T-helper 2 cell (primary cell): ENCODE measurements at places on chromosomes 6 and 20.

GRCh38 chr6:138109042-138109997, 2.1 kb upstream of the PERP start:
- peak; percentile 31 for DNase-seq

DNA sequence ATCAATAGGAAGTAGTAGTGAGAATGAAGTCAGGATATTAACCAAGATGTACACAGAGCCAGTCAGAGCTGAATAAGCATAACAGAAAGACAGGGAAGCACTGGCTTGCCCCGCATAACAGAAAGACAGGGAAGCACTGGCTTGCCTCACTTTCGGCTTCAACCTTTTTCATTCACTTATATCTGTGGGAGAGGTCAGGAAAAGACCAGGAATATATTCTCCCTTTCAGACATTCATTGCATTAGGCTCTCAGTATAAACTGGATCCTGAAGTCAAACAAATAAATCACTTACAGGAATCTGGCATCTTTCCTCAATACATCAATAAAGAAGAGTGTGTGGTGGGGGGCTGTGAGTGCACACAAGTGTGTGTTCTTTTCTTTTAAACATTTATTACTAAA, 437.6 kb downstream of the C6orf118 start:
- DNase-seq = no peak

GRCh38 chr6:31070711-31071197, 41.6 kb downstream of the C6orf15 start:
- no peak for DNase-seq

DNA sequence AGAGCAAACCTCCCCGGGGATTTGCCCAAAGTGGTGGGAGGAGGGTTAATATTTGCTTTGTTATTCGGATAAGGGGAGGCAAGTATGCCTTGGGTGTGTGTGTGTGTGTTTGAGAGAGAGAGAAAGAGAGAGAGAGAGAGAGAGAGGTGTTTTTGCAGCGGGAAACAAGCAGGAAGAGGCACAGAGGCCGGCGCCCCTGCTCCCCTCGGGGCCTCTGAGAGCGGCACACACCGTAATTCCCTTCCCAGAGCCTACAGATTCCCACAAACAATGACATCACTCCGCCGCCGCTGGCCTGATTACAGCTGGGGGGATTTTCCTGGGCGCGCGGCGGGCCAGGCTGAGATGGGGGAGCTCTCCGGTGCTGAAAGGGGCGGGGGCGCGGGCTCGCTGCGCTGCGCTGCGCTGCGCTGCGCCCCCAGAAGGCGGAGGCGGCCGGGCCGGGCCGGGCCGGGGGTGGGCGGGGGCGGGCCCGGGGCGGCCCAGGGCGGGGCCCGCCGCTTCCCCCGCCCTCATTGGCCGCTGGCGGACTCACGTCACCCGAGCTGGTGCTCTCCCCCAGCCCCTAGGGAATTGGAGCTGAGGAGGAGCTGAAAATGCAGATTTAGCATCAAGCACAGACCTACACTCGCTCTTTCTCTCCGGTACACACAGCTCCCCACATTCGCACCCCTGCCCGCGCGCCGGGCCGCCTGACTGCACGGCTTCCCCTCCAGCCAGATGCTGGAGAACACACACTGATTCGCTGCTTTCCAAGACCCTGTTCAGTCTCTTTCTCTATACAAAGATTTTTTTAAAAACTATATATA, at the start of gene PCSK2:
PCSK2 (plus strand) TSS at position 631 of the 809 bp plus-strand sequence. CDS start 266 bp downstream, outside the sequence.
- DNase-seq = no peak

DNA sequence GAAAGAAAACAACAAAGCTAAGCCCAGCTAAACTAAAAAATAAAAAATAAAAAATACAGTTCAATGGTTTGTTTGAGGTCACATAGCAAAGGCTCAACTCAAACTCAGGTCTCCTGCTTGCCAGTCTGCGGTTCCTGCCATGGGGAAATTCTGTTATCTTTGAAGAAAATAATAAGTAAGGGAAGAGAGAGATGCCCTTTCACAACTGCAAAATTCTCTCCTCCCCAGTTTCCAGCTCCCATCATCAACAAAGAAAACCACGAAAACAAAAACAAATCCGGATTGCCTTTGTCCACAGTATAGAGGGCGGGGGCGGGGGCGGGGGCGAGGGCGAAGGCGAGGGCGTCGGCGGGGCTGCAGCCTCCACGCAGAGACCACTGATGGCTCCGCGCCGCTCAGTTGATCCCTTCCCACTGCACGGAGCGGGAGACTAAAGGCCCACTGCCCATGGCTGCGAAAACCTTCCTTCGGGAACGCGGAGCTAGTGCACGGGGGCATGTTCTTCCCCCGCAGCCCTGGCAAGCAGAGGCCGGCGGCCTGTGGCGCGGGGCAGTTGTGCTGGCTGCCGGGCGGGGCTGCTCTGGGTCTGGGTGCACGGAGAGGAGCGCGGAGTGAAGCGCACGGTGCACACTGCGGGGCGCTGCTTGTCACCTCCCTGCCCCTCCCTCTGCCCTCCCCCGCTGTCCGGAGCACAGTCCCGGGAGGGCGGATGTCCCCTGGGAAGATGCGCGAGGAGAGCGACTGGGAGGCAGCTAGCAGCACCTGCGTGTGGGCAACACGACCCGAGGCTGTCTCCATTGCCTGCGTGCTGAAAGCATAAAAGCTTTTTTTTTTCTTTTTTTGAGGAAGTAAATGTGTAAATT, 54.1 kb upstream of the TPD52L1 start:
- DNase-seq = peak; percentile 1

- no peak for DNase-seq
Measured at GRCh38 chr20:20683020-20683419, 29.4 kb downstream of the RALGAPA2 start.

DNA sequence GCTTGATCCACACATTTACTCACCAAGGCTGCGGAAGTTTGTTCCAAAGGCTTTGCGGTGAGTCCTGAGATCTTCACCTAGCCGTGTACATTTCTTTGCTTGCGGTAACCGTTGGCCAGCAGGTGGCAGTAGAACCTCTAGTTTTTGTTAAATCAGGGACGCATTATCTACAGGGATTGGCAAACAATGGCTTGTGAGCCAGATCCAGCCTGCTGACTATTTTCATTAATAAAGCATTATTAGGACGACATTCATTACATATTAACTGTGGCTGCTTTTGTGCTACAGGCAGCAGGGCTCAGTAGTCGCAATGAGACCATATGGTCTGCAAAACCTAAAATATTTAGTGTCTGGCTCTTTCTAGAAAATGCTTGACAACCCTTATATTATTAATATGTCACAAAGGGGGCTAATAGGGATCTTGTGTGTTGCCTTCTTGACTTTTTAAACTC, 174.1 kb downstream of the DOK5 start:
- peak; percentile 41 for DNase-seq

DNA sequence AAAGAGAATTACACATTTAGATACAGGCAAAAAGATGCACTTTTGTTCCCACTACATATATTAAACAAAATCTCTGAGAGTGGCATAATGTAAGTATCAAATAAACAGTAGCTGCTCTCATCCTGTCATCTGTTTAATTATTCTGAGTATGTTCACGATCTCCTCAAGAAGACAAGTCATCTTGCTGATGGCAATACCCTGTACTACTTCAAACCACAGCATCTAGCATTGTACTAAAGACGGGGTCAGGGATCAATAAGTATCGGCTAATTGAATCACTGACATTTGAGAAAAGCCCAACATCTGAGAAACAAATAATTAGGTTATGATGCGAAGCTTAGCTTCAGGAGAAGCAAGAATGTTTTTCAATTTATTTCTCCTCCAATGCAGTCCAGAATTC, 175.1 kb downstream of the PTPRK start:
- no peak for DNase-seq

GRCh38 chr20:10522328-10522727, 87.2 kb downstream of the SLX4IP start:
- no peak for DNase-seq

GRCh38 chr6:142932889-142933288, 12.1 kb downstream of the HIVEP2 start:
- no peak for DNase-seq
